ENCODE measurements at places on chromosomes 7 and 10.

GRCh38 chr7:130489140-130489983 lies 2.5 kb upstream of the MEST start:
- no peak for DNase-seq

DNA sequence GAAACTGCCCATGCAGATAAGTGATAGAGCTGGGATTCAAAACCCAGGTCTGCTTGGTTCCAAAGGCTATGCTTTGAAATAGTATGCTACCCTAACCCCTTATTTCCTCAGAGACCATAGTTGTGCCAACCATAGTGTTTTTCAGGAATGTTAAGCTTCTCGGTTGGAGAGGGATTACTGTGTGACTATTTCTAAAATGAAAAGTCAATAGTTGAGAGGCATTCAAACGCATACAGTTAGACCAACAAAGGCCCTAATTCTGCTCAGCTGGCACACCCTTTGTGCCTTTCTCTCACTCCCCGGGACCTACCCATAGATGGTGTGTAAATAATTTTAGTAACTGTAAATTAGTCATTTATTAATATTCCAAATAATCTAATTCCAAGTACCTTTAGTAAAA lies 64.6 kb upstream of the RNF148 start:
- no peak for DNase-seq

GRCh38 chr7:1323178-1324027 lies 90.7 kb downstream of the UNCX start:
- DNase-seq: no peak

- DNase-seq: no peak
Measured at GRCh38 chr10:71968553-71969474, 4.6 kb downstream of the CHST3 start.

DNA sequence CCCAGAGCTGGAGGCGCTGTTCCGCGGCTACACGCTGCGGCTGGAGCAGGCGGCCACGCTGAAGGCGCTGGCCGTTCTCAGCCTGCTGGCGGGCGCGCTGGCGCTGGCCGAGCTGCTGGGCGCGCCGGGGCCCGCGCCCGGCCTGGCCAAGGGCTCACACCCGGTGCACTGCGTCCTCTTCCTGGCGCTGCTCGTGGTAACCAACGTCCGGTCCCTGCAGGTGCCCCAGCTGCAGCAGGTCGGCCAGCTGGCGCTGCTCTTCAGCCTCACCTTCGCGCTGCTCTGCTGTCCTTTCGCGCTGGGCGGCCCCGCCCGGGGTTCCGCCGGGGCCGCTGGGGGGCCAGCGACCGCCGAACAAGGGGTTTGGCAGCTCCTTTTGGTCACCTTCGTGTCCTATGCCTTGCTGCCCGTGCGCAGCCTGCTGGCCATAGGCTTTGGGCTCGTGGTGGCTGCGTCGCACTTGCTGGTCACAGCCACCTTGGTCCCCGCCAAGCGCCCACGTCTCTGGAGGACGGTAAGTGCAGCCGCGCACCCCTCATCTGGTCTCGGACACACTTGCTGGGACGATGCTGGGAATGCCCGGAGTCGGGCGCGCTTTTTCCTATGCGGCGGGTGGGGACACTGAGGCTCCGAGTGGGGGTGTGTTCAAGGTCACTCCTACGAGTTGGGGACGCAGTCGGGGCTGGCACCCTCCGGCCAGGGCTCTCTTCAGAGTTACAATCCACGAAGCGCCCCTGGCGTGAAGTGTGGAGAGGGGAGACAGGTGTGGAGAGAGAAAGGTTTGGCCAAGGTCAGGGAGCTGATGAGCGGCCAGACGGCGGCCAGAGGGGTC lies 717 bp downstream of the ADCY1 start:
- no peak for DNase-seq

GRCh38 chr7:28409716-28410627 lies 2.3 kb upstream of the CREB5 start:
- no peak for DNase-seq

GRCh38 chr7:44894888-44895580 lies 9.7 kb upstream of the PURB start:
- DNase-seq: no peak

- no peak for DNase-seq
Measured at GRCh38 chr7:129202058-129202777, 13.8 kb downstream of the SMO start.

- DNase-seq: no peak
Measured at GRCh38 chr10:91009121-91009520, 88.2 kb upstream of the ANKRD1 start.

GRCh38 chr7:31816810-31817209 lies 129.8 kb downstream of the PPP1R17 start:
- no peak for DNase-seq

GRCh38 chr7:55545496-55545895 lies 26.8 kb downstream of the VOPP1 start:
- no peak for DNase-seq

- DNase-seq: no peak
Measured at GRCh38 chr10:130707389-130707979, 571.3 kb downstream of the GLRX3 start.

DNA sequence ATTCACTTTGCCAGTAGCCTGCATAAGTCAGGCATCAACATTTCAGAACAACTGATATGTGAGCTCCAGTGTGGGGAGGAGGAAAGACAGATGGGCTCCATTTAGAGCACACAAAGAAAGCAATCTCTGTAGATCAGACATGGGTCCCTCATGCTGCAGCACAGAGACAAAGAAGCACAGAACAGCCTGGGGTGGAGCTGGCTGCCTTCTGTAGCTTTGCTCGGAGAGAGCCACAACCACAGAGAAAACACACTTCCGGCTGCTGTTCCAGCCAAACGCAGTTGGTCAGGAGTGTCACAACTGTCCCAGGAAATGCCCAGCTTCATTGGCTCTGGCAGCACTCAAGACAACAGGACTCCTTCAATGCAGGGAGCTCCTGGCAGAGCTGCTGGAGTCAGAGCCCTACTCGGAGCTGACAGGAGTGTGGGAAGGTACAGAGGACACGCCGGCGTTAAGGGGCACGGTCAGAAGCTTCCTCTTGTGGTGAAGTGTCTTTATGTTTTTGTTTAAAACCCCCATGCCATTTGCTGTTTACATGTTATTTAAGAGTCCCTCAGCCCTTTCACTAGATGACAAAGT lies 494.4 kb downstream of the TCERG1L start:
- no peak for DNase-seq

GRCh38 chr10:14358886-14359573 lies 28.3 kb upstream of the FRMD4A start:
- no peak for DNase-seq

DNA sequence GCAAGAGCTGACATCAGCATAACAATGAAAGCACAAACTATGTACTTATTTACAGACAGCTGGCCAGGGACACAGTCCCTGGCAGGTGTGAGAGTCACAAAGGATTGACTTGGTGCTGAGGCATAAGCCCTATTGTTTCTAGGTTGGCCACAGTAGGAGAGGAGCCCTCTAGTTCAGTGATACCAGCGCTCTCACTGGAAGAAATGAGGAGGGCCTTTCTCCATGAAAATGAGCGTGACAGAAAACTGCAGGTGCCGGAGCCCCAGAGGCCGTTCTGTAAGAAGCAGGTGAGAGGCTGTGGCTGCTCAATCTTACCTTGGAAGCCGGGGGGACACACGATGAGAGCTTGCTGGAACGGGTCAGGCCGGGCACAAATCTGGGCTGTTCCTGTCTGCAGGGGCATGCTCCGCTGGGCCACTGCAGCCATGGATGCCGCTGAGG lies 90.5 kb downstream of the CLEC2L start:
- DNase-seq: no peak

- no peak for DNase-seq
Measured at GRCh38 chr10:33035411-33035810, 77.4 kb upstream of the ITGB1 start.

GRCh38 chr7:38731215-38731614 lies 100.0 kb upstream of the AMPH start:
- no peak for DNase-seq

GRCh38 chr7:26526265-26526587 lies 234.6 kb downstream of the SNX10 start:
- no peak for DNase-seq

- DNase-seq: no peak
Measured at GRCh38 chr10:123160311-123160980, 6.2 kb downstream of the BUB3 start.

- no peak for DNase-seq
Measured at GRCh38 chr10:91901784-91902677, 7.3 kb downstream of the FGFBP3 start.

- DNase-seq: no peak
Measured at GRCh38 chr10:68938117-68938516, 17.9 kb upstream of the DDX21 start.

GRCh38 chr10:80786322-80786721 lies 248.6 kb downstream of the SH2D4B start:
- no peak for DNase-seq

DNA sequence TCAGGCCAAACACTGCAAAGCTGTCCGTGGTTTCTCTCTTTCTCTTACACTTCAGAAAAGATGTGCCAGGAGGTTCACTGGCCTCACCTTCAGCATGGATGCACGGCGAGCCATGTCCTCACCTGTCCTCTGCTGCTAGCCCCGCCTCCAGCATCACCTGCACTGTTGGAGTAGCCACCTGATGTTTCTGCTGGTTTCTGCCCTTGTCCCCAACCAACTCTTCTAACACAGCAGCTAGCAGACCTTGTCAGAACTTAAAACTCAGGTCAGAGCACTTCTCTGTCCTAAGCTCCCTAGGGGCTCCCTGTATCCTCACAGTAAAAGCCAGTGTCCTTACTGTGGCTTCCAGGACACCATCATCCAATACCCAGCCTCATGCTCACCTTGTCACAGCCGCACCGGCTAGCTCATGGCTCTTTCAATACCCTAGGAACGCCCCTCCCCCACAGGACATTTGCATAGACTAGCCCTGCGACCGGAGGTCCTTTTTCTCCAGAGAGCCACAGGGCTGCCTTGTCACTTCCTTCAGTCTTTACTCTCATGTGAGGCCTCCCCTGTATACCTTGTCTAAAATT lies 15.2 kb downstream of the PALD1 start:
- DNase-seq: no peak

DNA sequence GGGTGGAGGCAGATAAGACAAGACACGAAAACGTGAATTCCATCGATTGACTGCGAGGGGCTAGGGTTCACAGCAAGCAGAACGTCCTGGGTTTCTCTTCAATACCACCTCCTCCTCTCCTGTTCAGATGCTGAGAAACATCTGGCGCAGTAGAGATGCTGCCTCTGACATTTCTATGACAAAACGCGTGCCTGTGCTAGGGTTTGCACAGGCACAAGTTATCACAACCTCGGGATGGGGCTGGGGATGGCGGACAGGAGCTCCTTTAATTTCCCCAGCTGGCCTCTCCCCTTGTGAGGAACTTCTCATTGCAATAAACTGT lies 99.8 kb upstream of the SVIL start:
- DNase-seq: no peak

GRCh38 chr10:14304046-14304445 lies 26.7 kb downstream of the FRMD4A start:
- DNase-seq: no peak

GRCh38 chr10:66752714-66753113 lies 173.1 kb upstream of the LRRTM3 start:
- no peak for DNase-seq

DNA sequence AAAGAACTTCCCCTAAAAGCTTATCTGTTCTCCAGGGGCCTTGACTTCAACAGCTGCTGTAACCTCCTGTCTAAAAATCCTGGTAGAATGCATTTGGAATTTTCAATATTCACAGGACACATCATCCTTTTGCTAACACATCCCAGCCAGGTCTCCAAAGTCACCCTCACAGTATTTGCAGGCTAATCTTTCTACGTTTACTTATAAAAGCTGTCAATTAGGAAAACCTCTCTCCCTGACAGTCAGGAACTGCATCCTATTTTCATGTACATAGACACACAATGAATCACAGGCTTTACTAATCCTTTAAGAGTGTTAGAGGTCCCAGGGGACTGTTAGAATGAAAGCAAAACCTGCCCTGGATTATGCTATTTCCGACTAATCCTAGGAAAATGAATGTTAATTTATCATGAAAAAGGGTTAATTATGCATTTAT lies 102.2 kb downstream of the GFRA1 start:
- no peak for DNase-seq

DNA sequence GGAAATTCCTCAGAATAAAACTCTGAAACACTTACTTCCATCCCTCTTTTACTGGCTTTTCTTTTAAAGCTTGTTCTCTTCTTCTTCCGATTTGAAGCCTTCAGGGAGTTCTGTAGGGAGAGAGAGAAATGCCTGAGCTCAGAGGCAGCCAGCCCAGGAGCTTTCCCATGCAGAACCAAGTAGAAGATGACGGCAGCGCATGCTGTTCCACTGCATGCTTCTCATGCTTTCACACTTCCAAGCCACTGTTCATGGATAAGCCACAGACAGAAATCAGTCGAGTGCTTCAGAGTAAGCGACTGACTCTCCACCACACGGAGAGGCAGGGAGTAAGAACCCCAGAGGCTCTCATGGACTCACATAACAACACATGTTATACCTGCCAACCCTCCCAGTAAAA lies 237.3 kb downstream of the DGKI start:
- DNase-seq: no peak

DNA sequence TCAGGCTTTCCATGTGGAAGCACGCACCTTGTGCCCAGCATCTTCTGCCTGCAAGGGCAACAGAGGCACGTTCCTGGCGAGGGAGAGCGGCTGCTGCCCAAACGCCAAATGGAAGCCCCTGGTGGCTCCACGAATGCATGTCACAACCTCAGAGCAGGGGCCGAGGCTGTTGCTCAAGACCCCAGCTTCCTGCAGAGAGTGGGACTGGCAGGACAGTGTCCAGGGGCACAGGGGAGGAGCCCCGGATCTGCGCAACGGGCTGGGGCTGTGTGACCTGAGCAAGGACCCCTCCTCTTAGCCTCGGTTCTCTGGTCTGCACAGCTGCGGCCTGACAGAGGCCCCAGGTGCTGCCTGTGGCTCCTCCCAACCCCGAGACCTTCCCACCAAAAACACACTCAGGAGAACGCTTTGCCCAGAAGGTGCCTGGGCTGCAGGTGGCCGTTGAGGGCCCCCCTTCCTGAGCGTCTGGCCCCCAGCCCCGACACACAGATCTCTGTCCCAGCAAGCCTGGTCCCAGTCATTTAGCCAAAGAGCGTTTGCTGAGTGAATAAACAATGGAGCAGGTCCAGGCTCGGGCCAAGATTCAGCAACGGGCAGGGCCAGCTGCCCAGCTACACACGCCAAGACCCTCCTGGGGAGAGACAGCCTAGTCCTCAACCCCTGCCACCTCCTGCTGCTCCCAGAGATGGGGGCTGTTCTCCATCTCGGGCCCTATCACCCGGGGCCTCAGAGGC lies 1.2 kb downstream of the MICALL2 start:
- DNase-seq: no peak

- DNase-seq: no peak
Measured at GRCh38 chr7:149046416-149046815, 18.1 kb upstream of the PDIA4 start.

DNA sequence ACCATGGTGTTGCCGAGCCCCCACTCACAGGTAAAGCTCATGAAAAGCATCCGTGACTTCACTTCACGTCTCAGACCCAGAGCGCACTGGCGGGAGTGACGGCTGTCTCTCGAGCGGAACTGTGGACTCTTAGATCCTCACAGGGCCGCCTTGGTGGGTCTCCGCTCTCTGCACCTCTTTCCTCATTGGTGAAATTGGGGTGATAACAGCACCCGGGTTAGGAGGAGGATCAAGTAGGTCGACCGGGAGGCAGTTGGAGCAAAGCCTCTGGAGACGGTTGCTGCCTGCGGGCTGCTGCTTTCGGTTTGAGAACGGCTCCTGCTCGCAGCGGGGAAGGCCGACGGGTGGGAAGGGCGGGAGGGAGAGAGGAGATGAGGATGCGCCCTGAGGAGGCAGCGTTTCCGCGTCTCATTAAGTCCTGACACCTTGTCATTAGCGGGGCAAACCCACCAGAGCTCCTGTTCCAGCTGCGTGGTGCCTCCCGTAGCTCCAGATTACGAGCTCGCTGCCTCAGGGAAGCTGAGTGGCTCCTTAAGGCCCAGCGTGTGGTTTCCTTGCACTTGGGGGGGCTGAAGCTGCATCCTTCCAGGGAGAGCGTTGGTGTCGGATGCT lies 51.9 kb upstream of the CFAP46 start:
- no peak for DNase-seq

Data from stimulated activated CD4-positive, alpha-beta T cell treated with anti-CD3 and anti-CD28 coated beads, Interleukin-15, amount 100 ng/mL, for 1 hour (primary cell).